ENCODE measurements at places on chromosomes 6 and 20.

GRCh38 chr20:23156170-23156841 lies 70.2 kb upstream of the CD93 start:
- DNase-seq: no peak

- DNase-seq: no peak
These were observed 202.0 kb upstream of the ZNF184 start for GRCh38 chr6:27674882-27675281.

- no peak for DNase-seq
These were observed 4.9 kb downstream of the SLC22A2 start for GRCh38 chr6:160253714-160254113.

- DNase-seq: no peak
These were observed 598.4 kb downstream of the CBLN4 start for GRCh38 chr20:55406891-55407290.

GRCh38 chr6:111556004-111556403 lies 49.7 kb downstream of the TRAF3IP2 start:
- DNase-seq: no peak

- no peak for DNase-seq
These were observed 104.1 kb upstream of the FOXA2 start for GRCh38 chr20:22688485-22688884.

DNA sequence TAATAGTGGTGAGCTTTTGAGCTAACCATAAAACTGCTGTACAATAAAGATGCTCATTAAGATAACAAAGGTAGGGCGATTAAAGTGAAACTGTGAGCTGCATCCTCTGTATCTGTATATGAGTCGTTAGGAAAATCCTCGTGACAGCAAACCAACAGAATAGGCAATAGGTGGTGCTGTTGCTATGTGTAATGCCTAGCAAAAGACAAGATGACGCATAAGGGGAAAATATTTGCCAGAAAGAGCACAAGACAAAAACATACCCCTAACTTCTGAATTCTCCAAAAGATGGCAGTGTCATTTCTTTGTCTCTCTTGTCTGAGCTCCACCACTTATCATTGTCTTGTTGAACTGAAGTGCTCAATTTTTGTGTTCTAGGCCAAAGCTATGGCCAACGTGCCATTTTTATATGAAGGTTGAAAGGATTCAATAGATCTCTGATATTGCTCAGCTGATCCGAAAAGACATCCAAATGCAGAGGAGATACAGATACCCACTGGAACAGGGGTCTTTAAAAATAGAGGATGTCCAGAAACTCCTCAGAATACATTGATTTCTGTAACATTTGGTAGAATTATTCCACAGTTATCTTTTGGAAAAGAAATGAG lies 56.3 kb upstream of the ANKEF1 start:
- DNase-seq: no peak

DNA sequence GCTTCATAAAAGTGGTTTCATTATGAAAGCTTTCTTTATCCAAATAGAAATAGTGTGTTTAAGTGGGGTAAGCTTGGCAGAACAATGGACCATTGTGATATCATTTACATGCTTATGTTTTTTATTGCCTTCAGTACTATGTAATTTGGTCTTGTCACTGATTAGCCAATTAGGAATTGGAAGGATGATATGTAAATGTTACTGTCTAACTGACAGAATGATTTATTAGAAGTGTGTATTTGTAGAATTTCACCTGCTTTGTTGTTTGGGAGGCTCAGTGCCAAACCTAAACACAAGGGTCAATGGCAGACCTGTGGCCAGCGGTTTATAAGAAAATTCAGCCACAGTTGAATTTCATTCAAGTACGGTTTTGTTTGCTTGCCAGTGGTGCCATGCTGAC lies 39.0 kb downstream of the AIG1 start:
- DNase-seq: no peak

DNA sequence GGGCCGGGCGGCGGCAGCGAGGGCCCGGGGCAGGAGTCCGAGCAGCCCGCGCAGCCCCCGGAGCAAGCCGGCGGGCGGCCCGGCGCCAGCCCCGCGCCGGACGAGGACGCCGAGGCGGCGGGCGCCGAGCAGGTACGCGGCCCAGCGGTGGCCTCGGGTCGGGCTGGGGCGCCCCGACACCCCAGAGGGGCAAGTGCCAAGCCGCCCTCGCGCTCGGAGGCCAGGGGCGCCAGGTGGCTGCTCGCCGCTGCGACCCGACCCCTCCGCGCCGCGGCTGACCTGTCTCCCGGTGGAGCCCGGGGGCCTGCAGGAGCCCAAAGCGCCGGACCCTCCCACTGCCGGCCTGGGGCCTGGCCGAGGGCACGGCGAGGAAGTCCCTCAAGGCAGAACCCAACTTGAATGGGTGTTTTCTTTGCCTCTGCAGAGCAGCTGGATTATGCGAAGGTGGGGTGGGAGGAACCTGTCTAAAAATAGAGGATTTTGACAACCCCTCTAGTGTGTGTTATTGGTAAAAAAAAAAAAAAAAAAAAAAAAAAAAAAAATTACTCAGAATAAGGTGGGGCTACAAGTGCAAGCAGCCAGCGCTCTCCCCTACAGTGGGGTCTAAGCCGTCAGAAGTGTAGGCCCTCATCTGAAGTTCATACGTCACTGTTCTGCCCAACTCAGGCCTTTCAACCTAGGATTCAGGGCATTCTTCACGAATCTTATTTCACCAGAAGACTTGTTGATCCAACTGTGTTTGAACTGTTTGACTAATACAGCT lies 609 bp downstream of the OGFRL1 start:
- DNase-seq: no peak

DNA sequence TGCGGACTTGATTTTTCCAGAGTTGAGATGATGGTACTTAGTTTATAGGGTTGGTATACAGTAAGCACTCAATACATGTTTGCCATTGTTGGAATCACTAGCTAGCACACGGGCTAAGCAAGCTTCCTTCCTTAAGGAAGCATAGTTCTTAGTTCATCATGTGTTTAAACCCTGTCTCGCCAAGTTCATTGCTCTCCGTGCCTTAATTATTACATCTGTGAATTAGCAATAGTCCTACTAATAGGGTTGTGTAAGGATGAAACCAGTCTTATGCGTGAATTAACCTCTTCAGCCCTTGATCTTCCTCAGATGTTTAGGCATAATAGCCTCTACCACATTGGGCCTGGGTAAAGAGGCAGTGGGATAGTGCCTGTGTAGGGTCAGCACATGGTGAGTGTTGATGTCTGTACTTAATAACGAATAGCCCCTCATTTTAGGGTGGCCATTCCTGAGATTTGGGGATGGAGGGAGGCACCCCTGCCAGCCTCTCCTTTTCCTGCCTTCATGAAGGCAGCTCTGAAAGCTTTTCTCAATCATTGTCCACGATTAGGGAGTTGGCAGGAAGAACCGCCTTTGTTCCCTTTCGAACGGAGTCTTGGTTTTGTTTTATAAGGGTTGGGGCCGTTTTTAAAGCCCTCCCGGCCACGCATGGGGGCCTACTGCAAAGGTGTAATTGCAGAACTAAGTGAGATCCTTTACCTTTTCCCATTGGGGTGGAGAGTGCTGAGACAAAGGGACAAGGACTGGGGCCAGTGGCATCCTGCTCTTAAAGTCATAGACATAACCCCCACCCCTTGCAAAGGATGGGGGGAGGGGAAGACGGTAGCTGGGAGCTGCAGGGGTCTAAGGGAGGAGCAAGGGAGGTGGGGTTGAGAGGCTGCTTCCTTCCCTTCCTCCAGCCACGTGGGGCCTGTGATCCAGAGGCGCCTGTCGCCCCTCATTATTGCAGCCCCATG lies 2.1 kb downstream of the DNMT3B start:
- DNase-seq: no peak

DNA sequence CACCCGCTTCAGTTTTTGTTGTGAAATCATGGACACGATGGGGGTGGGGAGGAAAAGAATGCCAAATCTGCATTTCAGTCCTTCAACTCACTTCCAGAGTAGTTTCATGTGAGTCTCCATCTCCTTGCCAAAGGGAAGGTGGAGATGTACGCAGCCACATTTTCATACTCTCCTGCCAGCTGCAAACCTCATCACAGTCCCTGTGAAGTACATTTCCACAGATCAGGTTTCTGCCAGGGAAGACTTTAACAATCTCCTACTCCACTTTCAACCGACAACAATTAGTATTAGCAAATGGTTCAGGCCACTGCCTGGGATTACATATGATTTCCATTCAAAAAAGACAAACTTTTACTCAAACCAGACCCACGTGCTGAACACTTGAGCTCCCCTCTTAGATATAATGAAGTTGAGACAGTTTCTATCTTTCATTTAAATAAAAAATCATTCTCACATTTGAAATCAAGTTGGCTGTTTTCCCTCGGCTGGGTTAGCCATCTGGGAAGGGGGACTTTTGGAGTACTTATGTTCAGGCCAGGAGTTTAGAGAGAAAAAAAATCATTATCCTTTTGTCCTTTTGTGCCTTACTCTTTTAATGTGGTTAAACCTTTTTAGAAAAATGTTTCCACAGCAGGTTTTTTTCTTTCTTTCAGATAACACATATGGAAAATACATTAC lies 51.0 kb upstream of the CEP162 start:
- no peak for DNase-seq
